Suppressor macrophage treated with lipopolysaccharide for 1 hour (primary cell): ENCODE measurements at places on chromosomes 12 and 14.
A peak's percentile ranks its signal among the peaks of the same experiment; 100 is the strongest.

DNA sequence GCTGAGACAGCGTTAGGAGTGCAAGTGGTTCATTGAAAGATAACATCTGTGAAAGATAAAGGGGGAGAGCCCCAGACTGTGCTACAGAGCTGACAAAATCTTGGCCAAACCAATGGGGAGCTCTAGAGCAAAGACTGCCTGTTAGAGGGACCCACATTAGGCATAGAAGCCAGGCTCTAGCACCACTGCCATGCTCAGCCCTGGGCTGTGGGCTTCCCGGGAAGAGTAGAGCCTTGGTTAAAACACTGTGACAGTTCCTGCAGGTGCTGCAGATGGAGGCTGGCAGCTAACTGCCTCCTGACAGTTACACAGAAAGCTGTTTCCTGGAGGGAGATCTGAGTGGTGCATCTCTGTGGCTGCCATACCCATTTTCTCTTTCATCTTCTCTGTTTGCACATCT lies 23.0 kb downstream of the TSHR start:
- DNase-seq, result no peak

DNA sequence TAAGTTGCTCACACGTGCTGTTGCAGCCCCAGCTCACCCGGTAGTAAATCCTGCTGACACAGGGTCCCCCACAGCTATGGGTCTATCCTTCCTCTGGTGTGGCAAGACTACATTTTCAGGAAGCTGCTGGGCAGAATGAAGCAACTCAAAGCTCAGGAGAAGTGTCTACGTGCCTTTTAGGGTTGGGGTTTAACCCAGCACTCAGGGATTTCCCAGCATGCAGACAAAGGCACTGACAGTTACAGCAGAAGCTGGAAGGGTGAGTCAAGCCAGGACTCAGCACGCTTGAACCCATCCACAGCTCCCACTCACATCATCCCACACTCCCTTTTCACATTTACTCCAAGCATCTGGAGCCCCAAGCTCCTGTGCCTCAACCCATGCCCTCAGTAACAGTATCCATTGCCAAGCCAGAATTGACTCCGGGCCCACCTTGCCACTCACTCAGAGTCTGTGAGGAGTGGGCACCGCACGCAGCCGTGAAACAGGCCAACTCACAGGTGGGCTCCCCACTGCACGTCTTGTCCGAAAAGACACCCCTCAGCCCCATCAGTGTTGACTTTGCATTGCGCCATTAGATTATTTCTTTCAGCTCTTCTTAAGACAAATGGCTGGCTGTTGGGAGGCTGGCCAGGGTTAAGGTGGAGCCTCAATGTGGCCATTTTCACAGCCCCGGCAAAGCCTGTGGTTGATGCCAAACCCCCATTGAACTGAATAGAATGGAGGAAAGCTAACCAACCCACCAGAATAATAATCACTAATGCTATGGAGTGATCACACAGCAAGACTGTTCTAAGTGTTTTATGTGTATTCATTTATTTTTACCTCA lies 59.6 kb downstream of the ZFP36L1 start:
- DNase-seq, result peak; percentile 98

GRCh38 chr12:49540229-49541139 lies 1.7 kb downstream of the KCNH3 start:
- no peak for DNase-seq

- DNase-seq, result peak; percentile 69
Measured at GRCh38 chr14:32611752-32612151, 282.7 kb downstream of the AKAP6 start.

GRCh38 chr12:88814779-88815178 lies 234.5 kb upstream of the KITLG start:
- DNase-seq, result no peak

DNA sequence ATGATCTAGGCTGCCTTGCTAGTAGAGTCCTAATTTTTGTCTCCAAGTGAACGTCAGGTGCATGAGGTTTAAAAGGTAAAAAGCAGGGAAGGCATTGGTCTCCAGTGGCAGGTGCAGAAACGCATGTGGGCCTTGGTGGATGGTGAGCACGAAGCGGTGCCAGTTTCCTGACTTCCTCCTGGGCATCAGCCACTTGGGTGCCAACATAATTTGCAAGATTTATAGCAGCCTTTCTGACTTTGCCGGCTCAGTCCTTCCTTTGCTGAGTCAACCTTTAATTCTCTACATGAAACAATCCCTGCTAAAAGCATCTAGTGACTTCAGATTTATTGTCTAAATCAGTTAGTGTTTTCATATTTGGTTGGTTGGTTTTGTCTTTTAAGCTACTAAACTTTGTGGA lies 355.7 kb upstream of the TMEM132C start:
- DNase-seq, result no peak

GRCh38 chr12:130425698-130426245 lies 88.1 kb downstream of the PIWIL1 start:
- no peak for DNase-seq

DNA sequence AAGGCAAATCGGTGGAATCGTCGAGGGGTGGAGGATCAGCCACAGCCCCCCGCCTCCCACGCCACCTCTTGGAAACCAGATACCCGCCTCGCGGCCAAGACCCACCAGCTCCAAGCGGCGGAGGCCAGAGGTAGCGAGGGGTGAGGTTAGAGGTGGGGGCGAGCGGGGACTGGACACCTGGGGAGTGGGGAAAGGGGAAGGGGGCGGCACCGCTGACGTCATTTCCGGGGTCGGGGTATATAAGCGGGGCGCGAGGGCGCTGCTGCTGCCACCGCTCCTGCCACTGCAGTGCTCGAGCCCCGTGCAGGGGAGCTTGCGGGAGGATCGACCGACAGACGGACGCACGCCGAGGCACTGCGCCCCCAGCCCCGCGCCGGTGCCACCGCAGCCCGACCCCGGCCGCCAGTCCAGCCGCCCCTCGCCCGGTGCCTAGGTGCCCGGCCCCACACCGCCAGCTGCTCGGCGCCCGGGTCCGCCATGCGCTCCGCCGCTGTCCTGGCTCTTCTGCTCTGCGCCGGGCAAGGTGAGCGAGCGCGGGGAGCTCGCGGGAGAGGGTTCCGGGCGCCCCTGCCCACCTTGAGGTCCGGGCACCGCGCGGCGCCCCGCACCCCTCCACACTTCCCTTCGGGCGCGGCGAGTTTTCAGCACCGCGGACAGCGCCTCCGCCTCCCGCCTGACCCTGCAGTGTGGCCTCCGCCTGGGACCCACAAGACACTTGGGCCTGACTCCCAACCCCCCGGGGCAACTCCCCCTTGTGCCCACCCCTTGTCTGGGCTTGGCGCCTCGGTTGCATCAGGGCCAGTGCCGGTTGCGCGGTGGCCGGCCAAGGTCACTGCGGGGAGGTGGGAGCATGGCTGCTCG lies at the start of gene CHGA:
CHGA (plus strand) TSS at position 268 of the 861 bp plus-strand sequence; CDS start at position 478, 210 bp downstream.
- DNase-seq, result peak; percentile 66

GRCh38 chr14:98994561-98994960 lies 277.4 kb downstream of the BCL11B start:
- DNase-seq, result no peak

GRCh38 chr14:30240018-30240417 lies 312.4 kb upstream of the PRKD1 start:
- no peak for DNase-seq

DNA sequence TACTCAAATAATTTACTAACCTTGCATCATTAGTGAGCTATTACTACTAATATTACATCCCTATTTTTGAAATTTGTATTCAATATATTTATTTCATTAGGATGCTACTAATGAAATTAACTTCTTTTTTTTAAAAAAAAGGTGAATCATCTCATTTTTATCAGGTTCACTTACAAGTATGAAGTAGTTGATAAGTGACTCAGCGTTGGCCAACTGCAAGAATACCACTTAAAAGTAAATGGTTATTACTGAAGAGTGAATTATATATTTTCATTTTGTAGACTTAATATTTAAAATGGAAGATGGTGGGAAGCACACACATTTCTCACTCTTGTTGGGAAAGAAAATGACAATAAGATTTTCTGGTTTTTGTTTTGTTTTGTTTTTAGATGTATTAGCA lies 19.6 kb downstream of the OR4N2 start:
- no peak for DNase-seq

DNA sequence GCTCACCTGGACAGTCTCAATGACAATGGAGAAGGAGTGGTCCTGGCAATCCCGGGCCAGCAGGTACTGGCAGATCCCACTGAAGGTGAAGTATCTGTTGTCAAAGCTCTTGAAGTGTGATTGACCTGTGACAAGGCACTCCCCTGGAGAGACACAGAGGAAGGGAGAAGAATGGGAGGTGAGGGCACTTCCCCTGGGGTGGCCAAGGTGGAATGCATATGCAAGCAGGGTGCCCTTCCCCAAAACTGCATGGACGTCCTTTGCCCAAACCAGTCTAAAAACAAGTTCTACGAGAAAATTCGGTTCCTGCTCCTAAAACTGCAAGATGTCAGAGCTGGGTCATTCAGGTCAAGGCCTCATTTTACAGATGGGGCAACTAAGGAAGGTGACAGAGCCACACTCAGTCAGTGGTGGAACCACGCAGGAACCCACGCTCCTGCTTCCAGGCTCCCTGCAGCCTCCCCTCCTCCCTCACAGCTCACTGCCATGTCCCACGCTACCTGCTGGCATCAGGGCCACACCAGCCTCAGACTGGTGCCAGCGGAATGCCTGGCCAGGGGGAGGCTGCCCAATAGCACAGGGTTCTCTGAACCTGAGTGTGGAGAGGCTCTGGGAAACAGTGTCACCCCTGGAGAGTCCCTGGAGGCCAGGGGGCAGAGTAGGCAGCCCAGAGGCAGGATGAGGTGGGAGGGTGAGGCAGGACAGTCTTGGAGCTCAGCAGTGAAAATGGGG lies 59.2 kb downstream of the VWF start:
- DNase-seq, result no peak

DNA sequence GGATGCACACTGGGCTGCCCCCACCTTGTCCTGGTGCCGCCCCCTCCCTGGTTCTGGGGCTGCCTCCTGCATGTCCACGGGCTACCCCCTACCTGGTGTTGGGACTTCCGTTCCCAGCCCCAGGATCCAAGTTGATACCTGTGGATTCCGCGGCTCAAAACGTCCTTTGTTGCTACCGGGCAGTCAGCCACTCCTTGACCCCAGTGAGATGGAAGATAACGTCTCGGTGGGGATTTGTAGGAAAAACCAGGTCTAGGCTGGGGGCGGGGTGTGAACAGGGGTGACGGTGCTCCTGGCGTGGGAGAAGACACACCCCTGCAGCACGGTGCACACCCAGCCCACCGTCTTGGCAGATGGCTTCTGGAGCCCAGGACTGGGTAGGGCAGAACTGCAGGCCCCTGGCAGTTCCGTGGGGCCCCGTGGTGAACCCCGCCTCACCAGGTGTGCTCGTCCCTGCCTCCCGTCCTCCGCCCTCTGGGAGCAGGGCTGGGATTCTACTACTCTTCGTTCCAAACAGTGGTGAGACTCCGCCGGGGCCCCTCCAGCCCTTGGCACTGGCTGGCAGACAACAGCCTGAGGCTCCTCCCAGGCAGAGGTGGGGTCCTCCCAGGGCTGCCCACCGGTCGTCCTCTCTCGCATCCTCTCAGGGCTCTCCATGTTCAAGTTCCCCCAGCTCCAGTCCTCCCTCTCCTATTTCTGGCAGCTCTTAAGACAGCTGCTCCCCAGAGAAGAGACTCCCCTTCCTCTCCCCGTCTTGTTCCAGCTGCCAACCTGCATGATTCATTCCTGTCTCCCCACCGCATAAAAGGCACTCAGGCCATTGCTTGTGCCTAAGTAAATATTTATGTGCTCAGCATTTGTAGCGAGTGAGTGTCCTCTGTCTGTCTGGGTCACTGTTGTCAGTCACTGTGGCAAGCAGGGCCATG lies 75.5 kb downstream of the FBXL14 start:
- no peak for DNase-seq

DNA sequence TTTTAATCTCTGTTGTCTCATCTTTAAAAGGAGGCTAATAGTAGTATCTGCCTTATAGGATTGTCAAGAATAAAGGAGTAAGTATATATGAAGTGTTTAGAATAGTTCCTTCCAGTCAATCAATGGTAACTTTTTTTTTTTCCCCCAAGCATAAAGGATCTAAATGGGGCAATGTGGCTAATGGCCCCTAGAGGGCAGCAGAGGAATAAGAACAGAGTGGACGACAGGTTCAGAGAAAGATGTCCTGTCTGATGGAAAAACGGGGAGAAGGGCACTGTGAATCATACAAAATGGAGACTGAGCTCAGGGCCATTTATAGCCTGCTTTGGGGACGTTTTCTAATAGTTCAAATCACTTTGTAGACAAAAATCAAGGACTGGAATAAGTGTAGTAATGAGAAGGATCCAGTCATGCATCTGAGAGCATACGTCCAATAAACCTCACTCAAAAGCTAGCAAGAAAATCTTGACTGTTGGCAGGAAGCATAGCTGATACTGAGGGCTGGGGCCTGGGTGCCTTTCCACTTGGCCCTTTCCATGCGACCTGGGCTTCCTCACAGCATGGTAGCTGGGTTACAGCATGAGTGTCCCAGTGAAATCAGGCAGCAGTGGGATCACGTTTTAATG lies 51.3 kb downstream of the IFNG-AS1 start:
- DNase-seq, result peak; percentile 78

DNA sequence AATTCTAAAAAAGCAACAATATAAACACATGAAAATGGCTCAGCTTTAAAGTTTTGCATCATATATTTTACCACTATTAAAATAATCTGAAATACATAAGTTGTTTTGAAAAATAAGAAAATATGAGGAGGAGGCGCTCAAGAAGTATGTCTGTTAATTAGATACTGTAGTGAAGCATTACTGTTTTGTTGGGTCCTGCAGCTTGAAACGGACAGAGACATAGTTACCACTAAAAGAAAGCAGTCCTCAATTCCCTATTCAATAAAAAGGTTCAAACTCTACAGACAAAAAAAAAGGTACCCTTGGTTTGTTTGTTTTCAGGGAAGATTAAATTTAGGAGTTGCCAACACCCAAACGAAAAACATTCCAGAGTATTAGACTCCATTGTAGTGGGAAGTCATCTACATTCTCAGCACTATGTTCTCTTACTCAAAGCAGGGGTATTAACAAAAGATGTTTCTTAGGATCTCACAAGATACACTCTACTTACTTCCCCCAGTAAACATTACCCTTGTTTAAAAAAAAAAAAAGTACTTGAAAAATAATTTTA lies 3.0 kb downstream of the PAWR start:
- no peak for DNase-seq

- DNase-seq, result no peak
Measured at GRCh38 chr14:50171895-50172294, 55.5 kb upstream of the VCPKMT start.

DNA sequence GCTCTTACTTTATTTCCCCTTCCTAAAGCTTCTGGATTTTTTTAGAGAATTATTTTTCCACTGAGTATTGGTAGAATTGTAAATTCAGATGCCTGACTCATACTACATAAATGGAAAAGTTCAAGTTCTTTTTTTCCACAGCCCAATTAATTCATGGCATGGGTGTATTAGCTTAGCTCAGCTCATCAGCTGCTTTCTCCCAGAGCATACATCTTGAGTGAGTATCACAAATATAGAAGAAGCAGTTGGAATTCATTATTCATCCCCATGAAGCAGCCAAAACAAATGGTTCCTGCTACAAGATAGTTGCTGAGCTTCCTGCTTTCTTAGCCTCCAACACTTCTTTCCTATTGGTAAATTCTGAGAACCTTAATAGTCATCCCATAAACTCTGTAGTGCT lies 105.1 kb downstream of the C12orf50 start:
- no peak for DNase-seq
